ENCODE measurements at places on chromosomes 2 and 18.

DNA sequence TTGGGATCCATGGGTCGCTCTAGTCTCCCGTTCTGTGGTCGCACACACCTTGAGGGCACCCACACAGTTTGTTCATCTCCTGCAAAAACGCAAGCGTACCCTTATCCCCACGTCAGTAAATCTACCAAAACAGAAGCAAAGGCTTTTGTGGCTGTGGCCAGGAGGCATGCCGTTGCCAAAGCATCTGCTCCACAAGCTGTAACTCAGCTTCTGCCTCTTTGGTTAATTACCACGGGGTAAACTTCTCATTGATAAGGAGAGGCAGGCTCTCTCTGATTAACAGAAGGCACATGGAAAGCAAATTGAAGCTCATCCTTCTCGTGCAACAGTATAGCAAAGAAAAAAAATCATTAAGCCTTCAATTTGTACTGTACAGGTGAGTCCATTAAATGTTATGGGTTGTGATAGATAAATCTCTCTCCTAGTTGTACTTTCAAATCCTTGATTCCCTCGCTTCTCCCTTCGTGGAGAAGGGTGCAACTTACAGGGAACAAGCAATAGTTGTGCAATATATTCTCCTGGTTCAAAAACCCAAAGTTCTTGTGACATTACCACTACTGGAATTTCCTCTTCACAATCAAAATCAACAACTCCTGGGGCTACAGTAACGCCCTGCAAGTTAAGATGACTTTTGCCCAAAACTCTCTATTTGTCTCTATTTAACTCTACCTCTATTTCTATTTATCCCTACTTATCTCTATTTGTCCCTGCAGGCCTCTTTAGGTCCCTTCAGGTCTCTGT is 10.3 kb downstream of the PECR start:
- no peak for DNase-seq

DNA sequence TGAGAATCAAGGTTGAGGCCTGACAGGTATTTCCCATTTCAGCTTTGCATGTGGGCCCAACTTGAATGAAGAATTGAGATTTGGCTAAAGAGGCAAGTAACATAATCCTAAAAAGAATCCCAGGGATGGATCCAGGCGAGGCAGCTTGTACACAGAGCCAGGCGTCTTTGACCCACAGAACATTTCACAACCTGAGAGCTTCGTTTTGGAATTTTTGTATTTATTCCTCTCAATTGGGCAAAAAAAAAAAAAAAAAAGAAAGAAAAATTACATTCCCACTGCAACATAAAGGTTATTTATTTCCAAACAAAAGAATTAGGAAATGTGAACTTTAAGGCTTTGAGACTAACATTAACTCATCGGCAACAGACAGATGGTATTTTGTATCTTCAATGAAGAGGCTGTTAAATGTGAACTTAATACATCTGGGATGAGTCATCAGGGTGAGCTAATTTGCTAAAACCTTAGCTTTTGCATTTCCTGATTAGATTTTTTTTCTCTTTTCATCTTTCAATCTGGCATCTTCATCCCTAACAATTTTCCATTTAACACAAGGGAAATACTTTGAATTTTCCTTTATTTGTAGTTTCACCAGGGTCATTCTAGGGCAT is 478.5 kb upstream of the TNP1 start:
- DNase-seq = no peak

DNA sequence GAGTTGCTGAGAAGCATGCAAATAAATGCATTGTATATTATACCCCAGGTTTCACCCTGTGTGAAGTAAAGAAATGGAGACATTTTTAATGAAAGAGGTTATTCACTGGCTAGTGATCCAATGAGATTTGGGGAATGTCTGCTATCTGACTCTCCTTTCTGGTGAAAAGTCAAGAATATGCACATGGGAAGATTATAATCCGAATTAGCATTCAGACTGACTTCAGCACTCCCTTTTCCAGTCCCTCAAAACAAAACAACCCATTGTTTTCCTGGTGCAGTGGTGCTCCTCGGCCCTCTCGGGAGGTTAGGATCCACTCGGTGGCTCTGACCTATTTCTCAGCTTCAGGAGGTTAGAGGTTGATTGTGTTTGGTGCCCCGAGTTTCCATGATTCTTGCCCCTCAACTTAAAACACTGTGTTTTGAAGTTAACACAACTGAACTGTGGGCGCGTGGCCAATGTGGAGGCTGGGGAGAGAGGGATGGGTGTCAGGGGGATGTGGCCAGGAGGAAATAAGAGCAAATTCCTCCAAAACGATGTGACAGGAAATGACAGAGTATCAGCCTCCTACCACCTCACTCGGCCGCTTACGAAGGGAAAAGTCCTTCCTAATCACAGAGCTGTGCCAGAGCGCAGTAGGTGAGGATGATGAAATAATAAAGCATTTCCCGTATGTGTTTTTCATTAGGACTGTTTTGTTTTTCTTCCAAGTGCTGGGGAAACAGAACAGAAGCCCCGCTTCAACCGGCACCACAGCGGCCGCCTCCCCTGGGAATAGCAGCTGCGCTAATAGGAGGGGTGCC is 440.1 kb downstream of the MTX2 start:
- no peak for DNase-seq

DNA sequence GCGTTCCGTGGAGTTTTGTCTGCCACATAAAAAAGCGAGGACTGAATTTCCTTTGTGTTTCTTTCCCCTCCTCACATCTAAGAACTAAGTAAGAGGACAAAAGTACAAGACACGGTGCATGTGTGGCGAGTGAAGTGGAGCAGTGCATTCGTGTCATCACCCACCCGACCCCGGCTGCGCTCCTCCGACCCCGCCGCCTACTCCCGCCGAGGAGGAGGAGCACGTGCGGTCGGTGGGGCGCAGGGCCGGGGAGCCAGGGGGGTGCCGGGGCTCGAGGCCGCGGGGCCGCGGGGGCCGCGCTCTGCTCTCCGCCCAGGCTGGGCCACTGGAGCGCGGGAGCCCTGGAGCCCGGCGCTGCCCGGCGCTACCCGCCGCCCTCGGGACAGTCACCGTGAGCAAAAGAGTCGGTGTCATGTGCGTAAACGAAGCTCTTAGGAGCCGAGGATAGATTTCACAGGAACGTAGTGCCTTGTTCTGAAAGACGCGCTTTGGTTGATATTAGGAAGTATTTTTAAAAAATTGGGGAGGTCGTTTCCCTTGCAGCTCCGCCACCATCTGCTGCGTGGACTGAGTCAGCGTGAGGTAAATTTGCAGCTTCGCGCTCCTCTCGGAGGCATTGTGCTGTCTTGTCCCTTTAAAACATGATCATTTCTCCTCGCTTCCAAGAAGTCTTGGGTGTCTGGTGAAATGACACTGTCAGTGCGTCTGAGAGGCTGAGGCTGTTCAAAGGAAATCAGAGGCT is 11.0 kb downstream of the TBR1 start:
- DNase-seq = no peak
